ENCODE measurements at places on chromosomes 2 and 18.
A peak's percentile ranks its signal among the peaks of the same experiment; 100 is the strongest.

DNA sequence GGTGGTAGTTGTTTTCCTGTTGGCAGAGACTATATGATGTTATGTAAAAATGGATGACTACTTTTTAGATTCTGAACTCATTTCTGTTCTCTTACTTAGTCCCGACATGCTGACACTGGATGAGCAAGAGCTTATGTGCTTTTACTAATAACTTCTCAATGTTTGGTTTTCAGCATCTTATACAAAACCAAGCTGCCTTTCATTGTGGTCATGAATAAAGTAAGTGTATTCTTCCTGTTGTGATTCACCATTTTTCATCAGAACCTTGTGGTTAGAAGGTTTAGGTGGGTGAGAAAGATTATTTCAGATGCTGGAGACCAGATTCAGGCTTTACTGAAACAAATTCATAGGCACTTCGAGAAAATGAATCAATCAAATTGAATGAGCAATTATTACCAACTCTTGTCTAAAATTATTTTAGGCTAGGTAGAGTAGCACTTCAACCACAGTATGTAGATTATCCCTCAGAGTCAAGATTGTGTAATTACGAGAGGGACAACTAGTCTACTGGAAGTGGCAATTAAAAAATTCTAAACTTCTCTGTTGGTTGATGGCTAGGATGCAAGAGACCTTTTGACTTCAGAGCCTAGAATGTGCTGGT is 9.3 kb downstream of the GPN1 start:
- peak; percentile 48 for DNase-seq

GRCh38 chr2:68100189-68100588 is 37.4 kb upstream of the C1D start:
- no peak for DNase-seq

GRCh38 chr2:24183366-24184069 is 8.7 kb downstream of the FAM228A start:
- no peak for DNase-seq

DNA sequence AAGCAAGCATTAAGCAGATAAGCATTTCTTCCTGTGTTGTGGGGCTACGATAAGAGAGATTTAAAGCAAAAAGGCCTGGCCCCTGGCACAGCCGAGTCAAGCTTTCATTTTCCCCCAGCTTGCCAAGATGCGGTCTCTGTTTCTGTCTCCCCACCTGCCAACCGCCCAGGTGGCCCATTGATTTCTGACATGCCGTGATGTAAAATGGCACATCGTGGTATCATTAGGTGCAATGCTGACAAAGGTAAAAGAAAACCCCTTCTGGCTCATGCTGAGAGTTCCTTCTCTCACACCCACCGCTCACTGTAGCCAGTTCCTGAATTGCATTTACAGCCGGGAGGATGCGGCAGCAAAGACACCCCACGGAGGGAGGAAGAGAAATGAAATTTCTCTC is 62.8 kb downstream of the BOD1L2 start:
- no peak for DNase-seq
